ENCODE measurements at places on chromosomes 1 and 21.

DNA sequence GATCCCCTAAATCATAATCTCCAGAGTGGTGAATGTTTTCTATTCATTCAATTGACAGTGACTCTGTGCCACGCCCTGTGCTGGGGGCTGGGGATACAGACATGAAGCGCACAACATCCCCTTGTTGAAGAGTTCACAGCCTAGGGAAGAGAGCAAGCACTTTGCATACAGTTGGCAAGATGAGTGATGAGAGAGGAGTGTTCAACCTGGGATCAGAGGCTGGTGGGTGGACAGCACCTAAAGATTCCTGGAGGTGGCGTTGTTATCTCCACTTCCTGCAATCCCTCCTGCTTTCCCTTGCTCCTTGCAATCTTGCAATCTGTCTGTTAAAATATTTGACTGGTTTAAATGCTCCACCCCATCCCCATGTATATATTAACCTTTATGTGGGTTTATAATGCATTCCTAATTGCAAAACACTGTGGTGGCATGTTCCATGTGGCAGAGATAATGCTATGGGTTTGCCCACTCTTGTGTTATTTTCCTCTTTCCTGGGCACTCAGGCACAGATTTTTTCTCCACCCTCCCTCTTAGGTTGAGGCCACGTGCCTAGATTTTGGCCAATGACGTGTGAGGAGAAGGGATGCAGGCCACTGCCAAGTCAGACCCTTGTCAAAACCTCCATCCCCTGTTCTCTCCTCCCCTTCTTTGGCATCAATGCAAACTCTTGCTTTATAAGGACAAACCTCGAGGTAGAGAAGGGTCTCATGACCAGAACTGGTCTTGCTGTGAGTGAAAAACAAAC, 36.2 kb upstream of the GADD45A start:
- DNase-seq, result no peak

GRCh38 chr1:62301726-62302390, 17.4 kb downstream of the KANK4 start:
- no peak for DNase-seq

GRCh38 chr21:31538816-31539215, 120.7 kb upstream of the SOD1 start:
- no peak for DNase-seq

GRCh38 chr1:156245451-156246232, 2.2 kb downstream of the PAQR6 start:
- DNase-seq, result no peak
